ENCODE measurements at places on chromosomes 16 and 17.
A peak's percentile ranks its signal among the peaks of the same experiment; 100 is the strongest.

GRCh38 chr17:9409878-9410277 is 165.7 kb downstream of the STX8 start:
- no peak for DNase-seq

DNA sequence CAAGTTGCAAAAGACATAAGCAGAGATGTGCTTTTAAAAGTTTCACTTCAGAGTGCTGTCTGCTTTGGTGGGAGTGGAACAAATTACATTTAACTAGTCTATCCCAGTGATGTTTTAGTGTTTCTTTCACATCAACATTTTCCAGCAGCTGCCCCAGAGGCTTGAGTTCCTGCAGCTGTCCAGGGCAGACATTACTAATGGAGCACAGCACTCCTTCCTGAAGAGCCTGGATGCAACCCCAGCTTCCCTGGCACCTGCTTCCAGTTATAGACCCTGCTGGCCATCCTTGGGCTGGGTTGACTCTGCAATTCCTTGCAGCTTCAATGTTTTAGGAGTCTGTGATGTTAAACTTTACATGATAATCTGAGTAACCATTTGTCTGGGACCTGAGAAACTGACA is 61.4 kb upstream of the PIRT start:
- DNase-seq: no peak

- no peak for DNase-seq
These were observed 28.5 kb downstream of the FTO start for GRCh38 chr16:53732296-53732929.

DNA sequence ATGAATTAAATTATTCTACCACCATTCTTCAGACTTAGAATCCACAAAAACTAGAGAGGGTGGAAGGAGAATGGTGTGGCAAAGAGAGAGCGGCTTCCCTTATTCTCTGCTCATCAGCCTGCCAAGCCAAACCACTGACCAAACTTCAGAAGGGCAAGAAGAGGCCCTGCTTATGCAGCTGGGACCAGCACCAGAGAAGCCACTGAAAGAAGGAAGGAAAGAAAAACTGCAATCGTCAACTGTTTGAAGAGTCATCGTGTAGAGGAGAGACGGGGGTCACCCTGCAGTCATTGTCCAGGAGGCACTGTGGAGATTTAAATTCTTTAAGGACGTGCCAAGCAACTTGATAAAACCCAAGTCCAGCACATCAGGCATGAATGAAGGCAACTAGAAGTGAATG is 15.6 kb downstream of the PMP22 start:
- DNase-seq: no peak

- no peak for DNase-seq
These were observed 178.9 kb downstream of the IRX3 start for GRCh38 chr16:54107583-54108202.

- DNase-seq: no peak
These were observed 839.6 kb upstream of the GOT2 start for GRCh38 chr16:59573528-59574271.

- no peak for DNase-seq
These were observed 20.2 kb downstream of the ZNF778 start for GRCh38 chr16:89237733-89238132.

DNA sequence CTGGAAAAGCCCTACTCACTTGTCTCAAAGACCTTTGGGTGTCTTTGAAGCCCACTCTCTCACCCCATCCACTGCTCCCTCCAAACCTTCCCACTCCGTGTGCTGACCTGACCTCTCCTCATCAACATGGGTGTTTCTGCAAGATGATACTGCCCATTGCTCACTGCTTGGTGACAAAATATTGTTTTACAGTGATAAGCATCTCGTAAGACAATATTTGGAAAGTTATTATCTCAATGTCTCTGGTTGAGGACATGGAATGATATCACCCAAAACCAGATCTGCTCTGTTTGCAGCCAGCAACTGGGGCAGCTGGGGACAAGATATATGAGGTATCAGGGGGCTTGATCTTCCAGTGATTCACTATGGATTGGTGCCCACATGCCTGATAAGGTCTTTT is 195.8 kb downstream of the SALL1 start:
- no peak for DNase-seq

- no peak for DNase-seq
These were observed 23.9 kb upstream of the TMEM98 start for GRCh38 chr17:32903774-32904673.

- no peak for DNase-seq
These were observed 38.5 kb upstream of the SLC47A1 start for GRCh38 chr17:19494961-19495806.

DNA sequence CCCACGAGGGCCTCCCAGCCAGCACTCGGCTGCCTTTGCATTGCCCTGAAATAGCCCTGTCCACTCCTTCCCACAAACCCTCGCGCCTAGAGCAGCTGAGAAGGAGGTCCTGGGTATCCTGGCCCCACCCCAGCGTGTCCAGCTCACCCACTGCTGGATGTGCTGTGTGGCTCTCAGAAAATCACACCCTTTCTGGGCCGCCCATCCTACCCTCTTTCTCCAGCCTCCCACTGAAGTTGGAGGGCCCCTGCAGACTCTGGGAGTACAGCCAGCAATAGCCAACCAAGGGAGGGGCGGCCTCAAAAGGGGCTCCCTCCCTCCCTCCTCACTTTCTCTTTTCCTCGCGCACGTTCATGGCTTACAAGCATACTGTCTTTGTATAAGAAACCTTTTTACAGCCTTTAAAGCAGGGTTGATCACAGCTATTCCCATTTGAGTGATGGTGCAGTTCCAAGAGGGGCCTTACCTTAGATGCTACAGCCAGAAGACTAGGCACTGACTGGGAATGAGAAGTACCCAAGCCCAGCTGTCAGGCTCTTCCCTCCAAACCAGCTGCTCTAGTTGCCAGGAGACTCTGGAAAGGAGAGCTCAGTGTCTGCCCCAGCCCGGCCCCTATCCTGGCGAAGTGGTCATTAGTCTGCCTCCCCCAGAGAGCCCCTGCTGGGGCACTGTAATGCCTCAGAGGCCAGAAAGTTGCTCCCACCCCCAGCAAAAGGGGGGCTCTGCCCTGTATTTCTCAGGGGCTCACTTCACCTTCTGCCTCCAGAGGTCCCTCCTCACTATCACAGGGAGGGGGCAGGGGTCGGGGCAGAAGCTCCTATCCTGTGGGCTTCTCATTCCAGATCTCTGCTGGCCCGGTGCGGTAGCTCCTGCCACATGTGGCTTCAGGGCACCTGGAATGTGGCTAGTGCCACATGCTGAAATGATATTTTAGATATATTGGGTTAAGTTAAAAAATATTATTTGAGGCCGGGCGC is 38.1 kb downstream of the DCAKD start:
- DNase-seq: no peak

DNA sequence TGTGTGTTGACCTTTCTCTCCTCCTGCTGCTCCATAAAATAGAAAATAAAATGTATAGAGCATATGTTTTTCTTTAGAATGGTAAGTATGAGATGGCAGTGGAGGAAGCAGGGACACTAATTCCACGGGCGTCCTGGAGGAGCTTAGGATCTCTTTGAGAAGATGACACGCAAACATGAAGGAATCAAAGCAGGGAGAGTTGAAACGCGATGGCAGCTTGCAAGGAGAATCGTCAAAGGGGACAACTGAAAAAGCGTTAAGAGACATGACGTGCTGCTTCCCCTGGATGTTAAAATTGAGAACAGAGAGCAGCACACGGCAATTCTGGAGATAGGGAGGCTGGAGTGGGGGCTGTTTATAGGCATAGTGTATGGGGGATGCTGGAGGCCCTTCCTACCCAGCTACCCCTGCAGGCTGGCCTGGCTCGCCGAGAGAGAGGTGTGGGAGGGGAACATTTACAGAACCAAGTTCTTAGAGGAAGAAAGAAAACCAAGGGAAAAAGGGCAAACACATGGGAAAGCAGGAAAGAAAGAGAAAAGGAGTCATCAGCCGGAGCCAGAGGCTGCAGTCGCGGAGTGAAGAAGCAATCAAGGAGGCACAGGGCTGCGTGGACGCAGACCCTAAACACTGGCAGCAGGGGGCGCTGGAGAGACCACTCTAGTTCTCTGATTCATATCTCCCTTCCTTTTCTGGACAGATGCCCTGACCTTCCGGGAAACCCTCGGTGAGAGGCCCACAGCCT is 55.8 kb downstream of the MYH13 start:
- DNase-seq: peak; percentile 41

DNA sequence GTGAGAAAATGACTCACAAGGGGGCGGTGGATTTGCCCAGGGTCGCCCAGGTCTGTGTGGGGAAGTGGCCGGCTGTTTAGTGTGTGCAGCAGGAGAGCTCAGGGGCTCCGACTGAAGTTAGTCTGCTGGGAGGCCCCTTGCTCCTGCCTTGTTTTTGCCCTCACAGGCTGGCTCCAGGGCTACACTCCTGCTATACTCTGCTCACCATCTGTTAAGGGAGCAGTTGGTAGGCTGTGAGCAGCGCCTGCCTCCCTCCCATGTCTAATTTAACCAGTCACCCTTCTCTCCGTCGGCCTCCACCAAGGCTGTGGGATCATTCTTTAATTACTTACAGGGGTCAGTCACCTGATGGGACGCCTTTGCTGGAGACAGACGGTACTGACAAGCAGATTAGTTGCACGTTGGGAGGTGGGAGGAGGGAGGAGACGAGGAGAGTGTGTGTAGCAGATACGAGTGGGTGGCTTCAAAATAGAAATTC is 35.5 kb downstream of the KSR1 start:
- DNase-seq: no peak

- DNase-seq: no peak
These were observed 75.9 kb downstream of the PRKCA start for GRCh38 chr17:66378296-66378695.

- DNase-seq: no peak
These were observed 36.2 kb downstream of the CDRT4 start for GRCh38 chr17:15431196-15431595.

GRCh38 chr17:20225162-20226115 is 216.3 kb downstream of the SPECC1 start:
- DNase-seq: no peak

- no peak for DNase-seq
These were observed 187.7 kb downstream of the MAF start for GRCh38 chr16:79412783-79413225.

DNA sequence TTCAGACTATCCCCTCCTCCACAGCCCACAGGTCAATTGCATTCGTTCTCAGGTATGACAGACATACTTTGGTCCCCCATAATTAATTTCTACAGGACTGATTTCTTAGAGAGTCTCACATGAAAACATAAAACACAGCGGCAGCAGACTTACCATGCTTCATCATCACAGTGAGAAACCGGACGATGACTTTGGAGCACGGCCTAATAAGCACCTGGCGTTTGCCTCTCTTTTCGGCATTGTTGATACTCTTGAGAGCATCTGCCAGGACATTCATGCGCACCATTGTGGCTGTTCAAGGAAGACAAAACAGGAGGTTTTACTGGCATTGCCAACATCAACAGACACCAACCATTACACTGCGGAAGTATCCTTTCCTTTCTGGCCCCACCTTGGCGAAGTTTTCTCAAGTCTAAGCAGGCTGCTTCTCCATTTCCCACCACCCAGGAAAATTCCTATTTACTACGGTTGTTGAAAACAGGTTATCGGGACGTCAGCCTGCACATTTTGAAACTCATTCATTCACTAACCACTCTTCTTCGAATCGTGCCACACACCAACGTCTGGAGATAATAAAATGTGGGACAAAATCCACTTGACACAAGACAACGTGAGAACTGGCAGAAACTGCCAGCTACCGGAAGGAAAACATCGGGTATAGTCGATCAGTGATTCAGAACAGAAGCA is 1.2 kb downstream of the RPS15A start:
- no peak for DNase-seq

- DNase-seq: no peak
These were observed 6.6 kb upstream of the JUP start for GRCh38 chr17:41792845-41793783.

DNA sequence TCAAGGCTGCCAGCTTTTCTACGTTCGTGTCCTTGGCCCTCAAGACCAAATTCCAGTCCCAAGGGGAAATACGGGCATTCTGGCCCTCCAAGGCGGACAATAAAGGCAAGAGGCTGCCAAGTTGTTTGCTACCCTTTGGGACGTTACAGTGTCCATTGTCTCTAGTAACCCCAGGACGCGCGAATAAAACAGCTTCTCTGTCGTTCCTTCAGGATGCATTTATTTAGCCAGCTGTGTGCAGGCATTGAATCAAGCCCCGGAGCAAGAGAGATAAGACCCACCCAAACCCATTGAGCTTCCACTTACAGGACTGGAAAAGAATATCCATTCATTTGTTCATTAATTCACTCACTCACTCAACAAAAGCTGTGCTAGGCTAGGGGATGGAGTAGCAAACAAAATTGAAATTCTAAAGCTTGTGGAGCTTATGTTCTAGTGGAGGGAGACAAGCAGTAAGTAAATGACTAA is 656 bp downstream of the MRPL58 start:
- DNase-seq: no peak

- no peak for DNase-seq
These were observed 9.5 kb downstream of the IRF8 start for GRCh38 chr16:85908444-85908843.

DNA sequence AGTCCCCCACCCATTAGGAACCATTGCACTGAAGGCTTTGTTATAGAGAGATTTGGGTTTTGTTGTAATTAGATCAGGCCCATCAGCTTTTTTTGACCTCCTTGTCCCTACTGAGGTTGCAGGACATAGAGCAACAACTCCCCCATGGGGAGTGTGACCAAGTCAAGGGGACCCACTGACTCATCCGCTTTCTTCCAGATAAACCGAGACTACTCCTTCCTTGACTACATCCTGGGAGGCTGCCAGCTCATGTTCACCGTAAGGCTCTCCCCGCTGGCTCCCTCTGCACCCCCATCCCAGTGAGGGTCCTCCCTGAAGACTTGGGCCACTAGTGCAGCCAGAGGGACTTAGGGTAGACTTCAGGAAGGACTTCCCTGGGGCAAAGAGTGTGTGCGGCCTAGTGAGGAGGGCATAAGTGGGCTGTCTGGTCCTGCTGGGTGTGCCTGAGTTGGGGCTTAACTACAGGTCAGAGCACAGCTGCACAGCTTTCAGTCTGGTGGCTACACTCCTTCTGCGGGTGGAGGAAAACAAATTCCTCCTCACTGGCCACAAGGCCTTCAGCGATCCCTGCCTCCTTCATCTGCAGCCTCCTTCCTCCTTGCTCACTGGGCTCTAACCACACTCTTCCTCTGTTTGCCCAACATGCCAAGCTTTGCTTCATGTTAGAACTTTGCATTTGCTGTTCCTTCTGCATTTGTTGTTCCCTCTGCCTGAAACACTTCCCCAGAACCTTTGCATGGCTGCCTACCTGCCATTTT is 31.0 kb downstream of the CPNE2 start:
- no peak for DNase-seq

DNA sequence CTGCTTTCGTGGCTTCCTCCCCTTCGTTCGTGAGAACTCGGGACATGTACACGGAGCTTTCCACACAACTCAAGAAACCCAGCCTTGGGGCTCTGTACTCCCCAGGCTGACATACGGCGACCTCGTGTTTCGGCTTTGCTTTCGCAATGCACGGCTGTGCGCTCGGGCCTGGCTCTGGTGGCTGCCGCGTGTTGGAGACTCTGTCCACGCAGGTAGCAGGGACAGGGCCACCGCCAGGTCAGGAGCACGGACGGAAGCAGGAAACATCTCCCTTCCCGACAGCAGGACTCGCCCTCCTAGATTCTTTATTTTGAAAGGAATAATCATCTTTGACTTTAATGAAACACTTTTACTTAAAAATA is 17.3 kb downstream of the UTS2R start:
- DNase-seq: no peak

- DNase-seq: no peak
These were observed 2.2 kb upstream of the TMEM94 start for GRCh38 chr17:75454193-75454592.

GRCh38 chr16:74094962-74095361 is 201.7 kb upstream of the PSMD7 start:
- DNase-seq: no peak

Data from activated CD4-positive, CD25-positive, alpha-beta regulatory T cell treated with anti-CD3 and anti-CD28 coated beads, Interleukin-2, amount 50 U/mL, for 72 hours (primary cell).